ENCODE measurements at places on chromosomes 4 and X.

GRCh38 chr4:53068755-53069330 is 206.7 kb downstream of the RASL11B start:
- DNase-seq = no peak

DNA sequence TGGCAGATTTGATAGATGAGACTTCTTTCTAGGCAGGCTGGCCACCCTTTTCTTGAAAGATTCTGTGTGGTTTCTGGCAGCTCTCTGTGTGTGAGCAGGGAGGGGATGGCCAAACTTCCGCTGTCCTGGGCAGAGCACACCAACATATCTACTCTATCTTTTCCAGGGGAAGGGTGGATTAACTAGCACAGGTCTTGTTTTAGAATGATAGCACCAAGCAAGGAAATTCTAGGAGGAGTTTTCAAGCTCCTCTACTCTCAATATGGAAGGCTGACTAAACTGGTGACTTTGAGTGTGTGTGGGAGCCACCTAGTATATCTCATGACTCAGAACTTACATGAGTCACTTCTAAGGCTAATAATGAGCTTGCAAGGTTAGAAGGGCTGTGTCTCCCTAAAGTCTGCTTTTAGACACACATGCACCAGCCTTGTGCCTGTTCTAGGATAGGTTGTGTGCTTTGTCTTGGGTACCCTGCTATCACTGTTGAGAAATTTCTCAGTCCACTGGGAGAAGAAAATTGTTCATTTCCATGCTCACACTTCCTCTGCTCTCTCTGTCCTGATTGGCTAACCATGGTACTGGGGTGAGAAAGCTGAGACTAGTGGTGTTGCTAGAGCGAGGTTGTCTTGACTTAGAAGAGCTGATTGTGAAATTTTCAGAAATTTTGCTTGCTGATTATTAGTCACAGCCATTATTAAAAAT is 72.9 kb downstream of the YIPF6 start:
- no peak for DNase-seq

GRCh38 chr4:106587558-106587957 is 219.0 kb upstream of the GIMD1 start:
- DNase-seq = no peak

GRCh38 chr4:185134307-185134869 is 8.7 kb upstream of the SLC25A4 start:
- no peak for DNase-seq

GRCh38 chr4:91961504-91961903 is 342.3 kb upstream of the GRID2 start:
- no peak for DNase-seq

GRCh38 chr4:56973336-56973735 is 4.1 kb downstream of the NOA1 start:
- DNase-seq = no peak

GRCh38 chr4:16807355-16807754 is 91.1 kb downstream of the LDB2 start:
- DNase-seq = no peak

DNA sequence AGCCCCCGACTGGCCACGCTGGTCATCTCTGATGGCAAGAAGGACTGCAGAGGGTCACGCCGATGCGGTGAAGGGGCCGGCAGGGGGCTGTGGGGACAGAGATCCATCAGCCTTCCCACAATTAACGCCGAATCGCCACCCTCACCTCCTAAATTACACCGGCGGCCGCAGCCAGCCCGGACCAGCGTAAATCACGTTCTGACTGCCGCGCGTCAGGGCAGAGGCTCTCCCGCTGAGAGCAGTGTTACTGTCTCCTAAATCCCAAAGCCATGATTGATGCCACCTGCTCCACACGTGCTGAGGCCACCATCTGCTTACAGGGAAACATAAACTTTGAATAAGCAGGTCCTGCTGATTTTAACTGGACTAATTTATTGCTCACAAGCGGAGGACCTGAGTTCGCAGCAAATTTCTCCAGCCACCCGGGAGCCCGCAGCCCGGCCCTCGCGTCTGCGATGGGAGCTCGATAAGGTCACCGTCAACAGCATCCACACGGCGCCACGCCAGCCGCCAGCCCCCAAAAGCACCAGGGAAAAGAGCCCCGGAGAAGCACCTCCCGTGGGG is 127.3 kb upstream of the NKX1-1 start:
- no peak for DNase-seq

GRCh38 chrX:129540722-129541184 is 694 bp downstream of the OCRL start:
- DNase-seq = no peak

DNA sequence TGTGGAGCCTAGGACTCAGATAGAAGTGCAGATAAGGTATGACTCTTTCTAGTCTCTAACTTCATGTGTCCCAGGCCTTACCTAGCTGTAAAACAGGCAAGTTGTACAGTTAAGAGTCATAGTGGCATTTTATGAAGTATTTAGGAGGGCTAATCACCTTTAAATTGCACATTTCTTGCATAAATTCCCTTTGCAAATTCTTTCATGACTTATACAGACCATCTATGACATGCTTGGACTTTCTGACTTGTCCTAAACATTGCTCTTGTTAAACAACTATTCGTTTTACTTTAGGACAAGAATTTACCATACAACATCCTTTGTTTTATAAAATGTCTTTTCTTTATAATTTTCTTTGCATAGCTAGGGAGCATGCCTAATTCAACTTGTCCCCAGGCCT is 7.8 kb upstream of the RRAGB start:
- DNase-seq = no peak

GRCh38 chrX:72165551-72165950 is 16.0 kb upstream of the PIN4 start:
- DNase-seq = no peak

DNA sequence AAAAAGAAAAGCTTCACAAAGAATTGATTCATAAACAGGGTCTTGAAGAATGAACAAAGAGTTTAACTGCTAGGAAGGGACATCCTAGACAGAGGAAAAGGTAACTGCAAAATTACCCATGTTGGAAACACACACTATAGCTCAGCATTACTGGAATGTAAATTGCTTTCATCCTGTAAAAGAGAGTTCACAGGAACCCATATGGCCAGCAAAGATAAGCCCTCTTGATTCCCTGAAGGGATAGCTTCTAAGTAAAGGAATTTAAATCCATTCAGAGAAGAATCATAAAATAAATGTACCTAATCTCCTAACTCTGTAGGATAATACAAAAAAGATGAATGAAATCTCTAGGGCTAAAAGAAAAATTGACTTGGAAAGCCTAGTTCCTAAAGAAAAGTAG is 107.1 kb upstream of the INTU start:
- no peak for DNase-seq

GRCh38 chrX:150696866-150697265 is 3.7 kb downstream of the MTMR1 start:
- no peak for DNase-seq

GRCh38 chr4:79367096-79367495 is 40.9 kb downstream of the GK2 start:
- DNase-seq = no peak

DNA sequence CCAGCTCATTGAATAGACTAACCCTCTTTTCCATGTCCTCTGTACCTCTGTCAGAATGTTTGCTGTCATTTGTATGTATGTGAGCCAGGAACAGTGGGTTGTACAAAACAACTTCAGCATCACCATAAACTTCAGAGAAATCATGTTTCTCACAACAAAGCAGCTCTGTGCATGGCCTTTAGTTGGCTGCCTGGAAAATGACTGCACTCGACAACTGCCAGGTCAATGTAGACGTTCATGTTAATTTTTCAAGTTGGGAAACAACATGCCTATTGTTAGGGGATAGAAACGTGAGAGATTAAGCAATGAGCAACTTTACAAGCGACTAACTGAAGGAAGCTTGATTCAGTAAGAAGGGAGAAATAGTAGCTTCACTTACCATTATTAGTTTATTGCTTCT is 17.9 kb upstream of the CXCL11 start:
- DNase-seq = no peak

- DNase-seq = no peak
Observed at GRCh38 chr4:142155347-142155746, 519.0 kb downstream of the IL15 start.

- no peak for DNase-seq
Observed at GRCh38 chr4:78552389-78553042, 946 bp downstream of the ANXA3 start.

- no peak for DNase-seq
Observed at GRCh38 chrX:97039363-97040029, 155.8 kb downstream of the RPA4 start.

DNA sequence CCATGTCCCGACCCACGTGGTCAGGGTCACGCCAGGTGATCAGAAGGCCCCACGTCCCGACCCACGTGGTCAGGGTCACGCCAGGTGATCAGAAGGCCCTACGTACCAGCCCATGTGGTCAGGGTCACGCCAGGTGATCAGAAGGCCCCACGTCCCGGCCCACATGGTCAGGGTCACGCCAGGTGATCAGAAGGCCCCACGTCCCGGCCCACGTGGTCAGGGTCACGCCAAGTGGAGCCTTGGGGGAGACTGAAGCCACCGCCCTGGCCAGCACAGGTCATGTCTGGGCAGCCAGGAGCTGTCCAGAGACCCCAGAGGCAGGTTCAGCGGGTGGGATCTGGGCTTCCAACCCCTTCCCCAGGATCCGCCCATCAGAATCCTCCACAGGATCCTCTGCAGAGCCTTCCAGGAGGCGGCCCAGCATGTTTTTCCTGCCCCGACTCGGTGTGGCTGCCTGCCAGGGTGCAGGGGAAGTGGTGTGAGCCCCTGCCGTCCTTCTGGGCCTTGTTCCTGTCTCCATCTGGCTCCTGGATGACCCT is 58.4 kb downstream of the FAM53A start:
- no peak for DNase-seq

- no peak for DNase-seq
Observed at GRCh38 chr4:137576446-137576845, 44.2 kb upstream of the PCDH18 start.

GRCh38 chr4:170849969-170850368 is 760.2 kb upstream of the AADAT start:
- DNase-seq = no peak

DNA sequence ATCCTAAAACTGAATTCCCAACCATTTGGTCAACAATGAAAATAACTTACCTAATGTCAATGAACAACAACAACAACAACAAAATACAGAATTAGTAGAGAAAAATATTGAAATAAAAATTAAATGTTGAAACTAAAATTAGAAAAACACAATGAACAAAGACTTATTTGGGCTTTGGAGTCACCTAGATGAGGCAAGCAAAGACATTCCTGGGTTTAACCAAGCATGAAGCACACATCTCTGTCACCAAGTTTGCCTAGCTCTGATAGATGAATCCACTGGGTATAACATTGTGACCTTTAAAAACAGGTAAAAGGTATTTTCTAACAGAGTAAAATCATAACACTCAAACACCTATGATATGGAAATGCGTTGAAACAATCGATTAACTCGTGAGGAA is 13.2 kb upstream of the SYTL5 start:
- no peak for DNase-seq

GRCh38 chrX:133191739-133192039 is 26.5 kb downstream of the TFDP3 start:
- DNase-seq = no peak

DNA sequence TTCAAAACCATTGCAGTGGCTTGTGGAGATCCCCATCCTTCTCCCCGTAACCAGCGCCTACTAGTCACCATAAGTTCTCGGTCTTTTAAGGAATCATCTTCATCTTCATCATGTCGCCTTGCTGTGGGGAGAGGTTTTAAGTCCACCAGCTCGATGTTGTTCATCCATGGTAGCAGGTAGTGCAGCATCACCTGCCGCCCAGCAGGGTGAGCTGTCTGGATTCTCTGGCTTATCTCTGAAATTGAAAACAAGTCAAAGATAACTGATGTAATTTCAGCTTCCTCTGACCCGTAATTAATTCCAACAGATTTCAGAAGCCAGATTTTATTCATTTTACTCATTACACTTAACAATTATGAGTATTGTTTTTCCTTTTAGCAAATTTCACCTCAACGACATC is 67.4 kb downstream of the ZAR1 start:
- DNase-seq = no peak

DNA sequence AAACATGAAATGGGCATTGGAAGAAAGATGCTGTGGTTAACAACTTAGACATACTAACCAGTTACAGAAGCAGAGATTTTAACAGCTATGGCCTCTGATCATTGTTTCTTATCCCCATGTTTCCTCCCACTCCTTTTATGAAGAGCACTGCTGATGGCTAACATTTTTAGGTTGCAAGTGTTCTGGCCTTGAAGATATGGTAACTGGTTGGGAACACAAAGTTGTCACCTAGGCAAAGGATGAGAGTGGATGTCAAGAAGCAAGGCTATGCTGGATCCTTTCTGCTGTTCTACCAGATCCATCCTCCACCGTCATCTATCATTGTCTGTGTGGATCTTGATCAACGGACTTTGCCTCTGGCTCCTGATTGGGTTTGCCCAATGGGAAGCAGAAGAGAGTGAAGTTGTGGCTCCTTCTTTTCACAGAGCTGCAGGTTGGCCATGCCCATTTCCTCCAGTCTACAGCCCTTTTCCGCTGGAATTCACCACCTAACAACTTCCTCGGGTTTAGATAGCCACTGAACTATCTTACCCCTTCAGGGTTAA is 48.9 kb upstream of the SPP1 start:
- no peak for DNase-seq

DNA sequence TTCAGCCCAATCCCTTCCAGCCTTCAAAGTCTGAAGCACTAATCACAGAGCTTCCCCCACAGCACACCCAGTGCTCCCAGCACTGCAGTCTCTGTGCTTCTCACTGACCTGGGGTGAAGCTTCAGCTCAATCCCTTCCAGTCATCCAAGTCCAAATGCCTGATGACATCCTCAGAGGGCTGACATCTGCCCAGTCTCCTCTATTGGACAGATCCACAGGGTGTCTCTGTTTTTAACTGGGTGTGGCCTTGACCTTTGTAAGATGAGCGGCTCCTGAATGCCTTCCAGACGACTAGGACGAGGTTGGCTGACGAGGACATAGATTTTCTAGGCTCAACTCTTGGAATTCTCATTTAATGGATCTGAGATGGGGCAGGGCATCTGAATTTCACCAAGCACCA is 7.6 kb upstream of the SLC2A9 start:
- no peak for DNase-seq

DNA sequence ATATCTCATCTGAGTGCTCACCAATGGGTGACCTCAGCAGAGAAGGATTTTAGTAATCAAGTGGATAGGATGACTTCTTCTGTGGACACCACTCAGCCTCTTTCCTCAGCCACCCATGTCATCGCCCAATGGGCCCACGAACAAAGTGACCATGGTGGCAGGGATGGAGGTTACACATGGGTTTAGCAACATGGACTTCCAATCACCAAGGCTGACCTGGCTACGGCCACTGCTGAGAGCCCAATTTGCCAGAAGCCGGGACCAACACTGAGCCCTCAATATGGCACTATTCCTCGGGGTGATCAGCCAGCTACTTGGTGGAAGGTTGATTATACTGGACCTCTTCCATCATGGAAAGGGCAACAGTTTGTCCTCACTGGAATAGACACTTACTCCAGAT is 97.4 kb downstream of the LCORL start:
- DNase-seq = no peak

- no peak for DNase-seq
Observed at GRCh38 chrX:97397371-97397770, 513.7 kb downstream of the RPA4 start.

- DNase-seq = no peak
Observed at GRCh38 chr4:23401572-23401971, 488.3 kb downstream of the PPARGC1A start.

GRCh38 chr4:151538963-151539362 is 130.0 kb downstream of the FHIP1A start:
- no peak for DNase-seq

GRCh38 chrX:96564595-96564994 is 120.0 kb upstream of the DIAPH2 start:
- DNase-seq = no peak

GRCh38 chr4:167034983-167035382 is 199.3 kb downstream of the SPOCK3 start:
- DNase-seq = no peak

- DNase-seq = no peak
Observed at GRCh38 chr4:120769227-120769626, 153.3 kb downstream of the PRDM5 start.

Data from stimulated activated CD4-positive, alpha-beta T cell treated with anti-CD3 and anti-CD28 coated beads, Interleukin-4, amount 100 ng/mL, for 4 hours (primary cell).